Activated CD4-positive, alpha-beta memory T cell treated with anti-CD3 and anti-CD28 coated beads, Interleukin-2, amount 10 ng/mL, durations not matched to agents 7 days and 5 days (primary cell): ENCODE measurements at places on chromosomes 7 and 10. TPM values are rescaled to one million over a fixed set of nuclear protein-coding genes. Genes with fewer than 3 reads are reported as not detected.

DNA sequence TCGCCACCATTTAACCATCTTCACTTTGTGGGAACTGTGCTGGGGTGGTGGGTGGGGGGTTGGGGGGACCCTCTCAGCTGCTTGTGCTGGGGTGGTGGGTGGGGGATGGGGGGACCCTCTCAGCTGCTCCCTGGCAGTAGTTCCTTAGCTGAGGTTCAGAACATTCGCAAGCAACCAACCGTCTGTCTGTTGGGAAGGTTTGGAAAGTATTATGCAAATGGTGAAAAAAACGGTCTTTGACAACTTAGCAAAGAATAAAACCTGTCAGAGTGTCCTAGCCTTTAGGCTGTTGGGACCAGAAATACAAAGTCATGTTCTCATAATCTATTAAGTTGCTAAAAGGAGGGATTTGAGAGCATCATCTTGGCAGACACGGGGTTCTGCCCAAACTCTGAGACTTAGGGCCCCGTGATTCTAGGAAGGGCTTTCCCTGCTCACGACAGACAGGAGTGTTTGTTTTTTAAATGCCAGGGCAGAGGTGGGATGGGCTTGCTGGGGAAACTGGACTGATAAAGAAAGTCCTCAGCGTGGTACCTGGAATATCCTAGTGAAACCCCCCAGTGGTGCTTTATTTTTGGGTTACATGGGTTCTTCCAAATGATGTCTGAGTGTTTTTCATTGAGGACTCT, 14.1 kb upstream of the SRGN start:
- no peak overlapping the region for H3K4me3 ChIP-seq
- DNase-seq: no peak
- no peaks in the 10 kb centered on the region for H3K27me3 ChIP-seq
- peaks cover 15% of the 10 kb centered on the region for H3K4me1 ChIP-seq
- no peak overlapping the region for H3K27ac ChIP-seq

GRCh38 chr10:34104829-34105572, 710.1 kb downstream of the PARD3 start:
- no peaks in the 10 kb centered on the region for H3K36me3 ChIP-seq
- no peak for DNase-seq
- H3K4me3 ChIP-seq: no peak overlapping the region
- no peaks in the 10 kb centered on the region for H3K4me1 ChIP-seq

TRIM73 gene
- 8.5 TPM for total RNA-seq

CNNM1 gene
- total RNA-seq: 0.08 TPM

- DNase-seq: no peak
- no peaks in the 10 kb centered on the region for H3K36me3 ChIP-seq
- no peak overlapping the region for H3K27ac ChIP-seq
- no peaks in the 10 kb centered on the region for H3K27me3 ChIP-seq
- H3K4me1 ChIP-seq: no peaks in the 10 kb centered on the region
Measured at GRCh38 chr7:40839881-40840280, 705.1 kb downstream of the SUGCT start.

DNA sequence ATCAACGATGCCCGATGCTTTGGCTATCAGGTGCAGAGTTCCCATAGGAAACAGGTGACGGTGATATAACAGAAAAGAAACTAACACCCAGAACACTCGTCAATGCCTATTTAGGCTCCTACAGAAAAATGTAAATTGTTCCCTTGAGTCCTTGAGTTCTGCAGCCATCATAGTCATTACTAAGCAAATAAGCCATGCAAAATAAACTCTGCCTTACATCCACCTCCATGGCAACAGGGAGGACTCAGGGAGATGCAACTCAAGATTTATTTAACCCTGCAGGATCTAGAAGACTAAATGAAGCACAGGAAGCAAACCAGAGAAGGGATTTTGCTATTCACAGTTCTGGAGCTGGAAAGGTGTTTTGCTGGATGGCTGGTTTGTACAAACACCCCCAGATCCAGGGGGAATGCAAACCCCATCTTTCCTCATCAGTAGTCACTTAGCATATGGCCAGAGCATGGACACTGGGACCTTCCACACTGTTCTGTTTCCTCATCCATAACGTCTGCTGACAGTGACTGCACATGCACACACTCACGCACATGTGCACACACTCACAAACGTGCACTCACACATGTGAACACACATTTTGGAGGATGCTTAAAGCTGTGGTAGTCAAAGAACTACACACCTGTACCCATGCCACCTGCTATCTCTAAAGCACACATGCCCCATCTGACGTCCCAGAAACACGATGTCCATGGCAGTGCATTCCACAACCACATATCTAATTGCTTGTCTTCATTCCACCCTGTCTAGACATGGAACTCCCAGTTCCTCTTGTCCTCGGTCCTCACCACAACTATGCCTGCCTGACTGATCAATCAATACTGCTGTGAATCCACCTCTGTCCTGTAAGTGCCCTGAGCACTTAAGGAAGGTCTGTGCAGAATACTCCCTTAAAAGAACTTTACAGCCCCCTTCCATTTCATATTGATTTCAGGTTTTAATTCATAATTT, 178.2 kb downstream of the COBL start:
- no peak overlapping the region for H3K27ac ChIP-seq
- no peak overlapping the region for H3K4me3 ChIP-seq
- H3K27me3 ChIP-seq: peaks cover 12% of the 10 kb centered on the region
- H3K36me3 ChIP-seq: no peaks in the 10 kb centered on the region
- DNase-seq: no peak

- H3K27me3 ChIP-seq: peaks cover 13% of the 10 kb centered on the region
- H3K36me3 ChIP-seq: no peaks in the 10 kb centered on the region
- no peak overlapping the region for H3K4me3 ChIP-seq
Measured at GRCh38 chr10:78755063-78755701, 313.6 kb upstream of the ZMIZ1 start.

DNA sequence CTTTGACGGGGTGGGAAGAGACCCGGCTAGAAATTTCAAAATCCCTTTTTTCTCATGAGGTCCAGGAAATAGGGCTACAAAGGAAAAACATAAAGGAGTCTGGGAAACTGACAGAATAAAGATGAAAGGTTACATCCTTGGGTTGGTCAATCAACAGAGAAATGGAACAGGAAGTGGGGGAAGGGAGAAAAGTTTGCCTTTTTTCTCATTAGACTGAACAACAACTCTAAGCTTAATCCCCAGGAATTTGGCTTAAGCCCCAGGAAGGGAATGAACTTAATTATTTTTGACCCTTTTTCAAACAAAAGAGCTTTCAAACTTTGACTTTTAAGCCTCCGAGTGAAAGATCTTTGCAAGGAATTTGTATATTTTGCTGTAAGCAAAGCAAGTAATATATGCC, 32.7 kb downstream of the LGI1 start:
- H3K4me3 ChIP-seq: no peak overlapping the region
- no peaks in the 10 kb centered on the region for H3K36me3 ChIP-seq
- DNase-seq: no peak
- peaks cover 14% of the 10 kb centered on the region for H3K27me3 ChIP-seq

FIGNL1 gene
- 41.2 TPM for total RNA-seq

ASB10 gene
- not detected for total RNA-seq

PLEKHS1 gene
- total RNA-seq: not detected

FAM241B gene
- 2.7 TPM for total RNA-seq

GRCh38 chr10:11636697-11637303, 25.4 kb upstream of the USP6NL start:
- H3K4me1 ChIP-seq: peaks cover 11% of the 10 kb centered on the region
- no peak for DNase-seq
- H3K27me3 ChIP-seq: peaks cover 45% of the 10 kb centered on the region
- H3K36me3 ChIP-seq: no peaks in the 10 kb centered on the region
- no peak overlapping the region for H3K4me3 ChIP-seq

DNA sequence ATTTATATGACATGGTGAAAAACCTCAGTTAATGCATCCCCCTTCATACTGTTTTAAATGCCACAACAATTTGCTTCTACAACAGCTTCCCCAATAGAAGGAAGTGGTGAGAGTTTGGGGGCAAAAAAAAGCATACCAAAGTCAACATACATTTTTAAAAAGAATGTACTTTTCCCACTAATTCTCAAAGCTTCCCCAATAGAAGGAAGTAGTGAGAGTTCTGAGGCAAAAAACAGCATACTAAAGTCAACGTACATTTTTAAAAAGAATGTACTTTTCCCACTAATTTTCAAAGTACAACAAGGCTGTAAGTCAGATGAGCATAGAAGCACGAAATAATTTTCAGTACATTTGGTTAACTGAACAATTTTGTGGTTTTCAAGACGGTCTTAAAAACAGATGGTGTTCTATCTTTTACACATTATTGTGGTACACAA, 24.0 kb downstream of the WASL start:
- H3K27me3 ChIP-seq: no peaks in the 10 kb centered on the region
- DNase-seq: no peak
- no peak overlapping the region for H3K27ac ChIP-seq
- H3K4me3 ChIP-seq: no peak overlapping the region
